Retina (tissue), 1 donor: ENCODE measurements at places on chromosomes 4 and X.

DNA sequence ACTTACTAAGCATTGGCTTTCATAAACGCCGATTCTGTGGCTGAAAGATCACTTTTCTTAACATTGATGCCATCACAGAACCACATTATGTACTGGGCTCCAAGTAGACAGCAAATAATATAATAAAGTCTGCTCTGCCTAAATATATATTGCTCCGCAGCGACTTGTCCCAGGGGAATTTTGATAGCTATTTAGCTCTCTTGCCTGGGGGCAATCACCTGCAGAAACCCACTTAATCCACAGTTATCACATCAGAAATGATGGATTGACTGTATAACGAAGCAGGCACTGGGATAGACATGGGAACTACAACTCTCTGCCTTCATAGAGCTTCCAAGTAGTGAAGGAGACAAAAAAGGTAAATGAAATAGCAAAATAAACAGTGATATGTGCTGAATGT, 48.0 kb upstream of the MYOZ2 start:
- no peak for DNase-seq

DNA sequence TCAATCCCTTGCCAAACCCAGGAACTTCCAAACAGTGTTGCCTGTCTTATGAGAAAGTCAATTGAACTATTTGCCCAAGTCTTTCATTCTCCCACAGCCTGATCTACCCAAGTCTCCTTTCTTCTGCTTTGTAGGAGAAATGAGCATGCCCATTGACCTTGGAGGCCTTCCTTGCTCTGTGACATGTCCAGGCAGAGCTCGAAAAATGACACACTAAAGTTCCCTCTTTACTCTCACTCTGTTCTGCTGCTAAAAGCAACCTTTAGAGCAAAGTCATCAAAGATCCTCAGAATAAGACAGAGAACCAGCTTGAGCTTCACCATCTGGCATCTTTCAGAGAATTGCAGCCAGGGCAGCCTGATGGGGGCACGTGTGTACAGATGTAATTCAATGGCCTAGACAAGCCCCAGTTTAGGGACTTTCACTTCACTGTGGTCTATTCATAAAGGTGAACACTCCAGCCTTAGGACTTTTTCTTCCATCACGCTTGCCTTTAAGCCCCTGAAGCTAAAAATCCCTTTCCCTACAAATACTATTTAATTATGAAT, 136.4 kb downstream of the AMELX start:
- DNase-seq: no peak

DNA sequence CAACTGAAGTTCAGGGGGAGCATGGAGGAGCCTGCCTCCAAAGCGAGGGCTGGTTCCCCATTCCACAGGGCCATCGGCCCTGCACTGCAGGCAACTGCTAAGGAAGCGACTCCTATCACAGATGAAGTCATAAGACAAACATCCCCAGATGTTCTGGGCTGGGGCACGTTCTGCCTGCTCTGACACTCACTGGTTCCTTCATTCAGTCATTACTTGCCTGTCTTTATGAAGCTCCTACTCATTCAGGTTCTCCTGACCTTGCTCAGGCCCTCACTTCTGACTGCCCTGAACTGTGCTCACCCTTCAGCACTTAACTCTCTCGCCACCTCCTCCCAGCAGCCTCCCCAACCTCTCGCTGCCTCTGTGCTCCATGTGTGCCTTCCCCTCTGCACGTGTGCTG, 2.5 kb upstream of the SLC2A9 start:
- DNase-seq: no peak

- DNase-seq: no peak
These were observed 10.0 kb upstream of the ANOS1 start for GRCh38 chrX:8741981-8742380.

DNA sequence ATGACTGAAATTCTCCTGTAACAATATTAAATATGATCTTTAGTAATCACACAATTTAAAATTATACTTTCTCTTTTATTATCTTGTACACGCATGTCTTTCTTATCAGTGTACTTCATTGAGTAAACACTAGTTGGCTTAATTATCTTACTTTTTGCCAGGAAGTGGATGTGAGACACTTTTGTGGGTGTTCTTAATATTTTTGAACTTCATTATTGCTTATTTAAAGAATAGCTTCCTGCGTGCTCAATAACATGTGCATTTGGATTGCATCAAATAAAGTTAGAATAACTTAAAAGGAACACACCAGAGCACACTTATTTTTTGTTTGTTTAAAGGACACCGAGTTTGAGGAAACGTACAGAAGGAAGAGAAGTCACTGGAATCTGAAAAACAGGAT, 128.5 kb upstream of the VEGFC start:
- no peak for DNase-seq

DNA sequence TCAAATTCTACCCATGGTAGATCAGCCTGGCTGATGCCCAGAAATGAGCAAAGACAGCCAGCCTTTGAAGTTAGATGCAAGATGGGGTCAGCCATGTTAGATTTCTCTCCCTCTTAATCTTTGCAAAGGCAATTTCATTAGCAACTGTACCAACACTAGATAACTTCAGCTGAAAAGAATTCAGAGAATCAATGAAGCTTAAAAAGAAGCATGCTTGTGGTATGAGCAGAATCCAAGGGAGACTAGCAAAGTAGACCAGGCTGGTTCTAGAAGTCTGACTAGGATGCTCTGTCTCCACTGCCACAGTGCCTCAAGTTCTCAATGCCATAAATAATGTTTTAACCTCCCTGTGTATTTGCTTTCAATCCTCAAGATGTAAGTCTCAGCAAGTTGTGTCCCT, 247.3 kb downstream of the SLC7A11 start:
- DNase-seq: no peak

DNA sequence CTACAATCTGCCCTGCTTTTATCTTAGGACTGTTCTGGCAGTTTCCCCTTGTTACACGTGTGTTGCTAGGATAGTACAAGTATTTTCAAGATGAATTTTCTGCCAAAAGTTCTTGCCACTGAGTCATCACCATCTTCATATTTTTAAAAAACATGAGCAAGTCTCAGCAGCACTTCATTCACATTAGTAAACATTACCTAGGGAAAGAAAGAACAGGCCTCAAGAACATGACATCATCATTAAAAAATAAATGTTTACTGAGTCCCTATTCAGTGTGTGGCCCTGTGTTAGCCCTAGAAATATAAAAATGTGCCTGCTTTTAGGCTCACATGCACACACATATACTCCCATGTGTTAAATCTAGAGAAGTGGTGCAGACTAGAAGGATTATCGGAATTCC, 18.7 kb upstream of the GPC3 start:
- DNase-seq: no peak
